Nasal cavity respiratory epithelium epithelial cell of viscerocranial mucosa (primary cell): ENCODE measurements at places on chromosomes 6 and 20. TPM values are rescaled to one million over a fixed set of nuclear protein-coding genes. Genes with fewer than 3 reads are reported as not detected.

Gene GLP1R
- total RNA-seq, result not detected in 2 replicates

Gene OR2H1
- total RNA-seq, result not detected in 2 replicates

Gene HTR1E
- total RNA-seq, result not detected in 2 replicates

Gene CDSN
- under 0.01 and 10.9 TPM in 2 replicates for total RNA-seq

Gene MYL9
- 1.4 and 10.5 TPM in 2 replicates for total RNA-seq

Gene ASIP
- total RNA-seq, result not detected in 2 replicates

Gene TPMT
- total RNA-seq, result 18.5 and 27.3 TPM in 2 replicates

Gene HMGA1
- total RNA-seq, result 117 and 173 TPM in 2 replicates

Gene FAM184A
- total RNA-seq, result 0.07 and 0.34 TPM in 2 replicates

Gene ALDH5A1
- 0.68 and 5.3 TPM in 2 replicates for total RNA-seq

Gene CAP2
- total RNA-seq, result 2.7 and 4.9 TPM in 2 replicates

Gene LZTS3
- 13.5 and 14.4 TPM in 2 replicates for total RNA-seq

Gene CRISP3
- total RNA-seq, result 0.07 and 0.34 TPM in 2 replicates

Gene DPPA5
- not detected in 2 replicates for total RNA-seq

Gene BTN3A1
- 4.1 and 16.4 TPM in 2 replicates for total RNA-seq
